ENCODE measurements at places on chromosomes 6 and 20.

GRCh38 chr6:161265554-161265953 is 8.3 kb downstream of the AGPAT4 start:
- no peak for DNase-seq

DNA sequence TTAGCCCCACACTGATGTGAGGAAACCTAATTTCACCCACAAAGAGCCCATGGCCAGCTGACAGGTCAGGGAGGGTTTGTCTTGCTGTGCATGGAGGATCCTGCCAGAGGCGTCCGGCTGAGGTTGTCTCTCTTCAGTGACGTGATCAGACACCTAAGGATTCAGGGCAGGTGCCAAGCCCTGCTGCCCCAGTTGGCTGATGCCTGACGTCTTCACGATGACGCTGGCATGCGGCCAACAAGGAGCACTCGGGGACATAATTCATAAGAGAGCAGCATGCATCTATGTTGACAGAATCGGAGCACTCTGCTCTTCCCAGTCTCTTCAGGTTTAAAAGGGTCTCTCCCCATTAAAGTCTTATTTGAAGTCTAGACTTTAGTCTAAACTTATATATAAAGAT is 47.8 kb downstream of the PSMB1 start:
- DNase-seq, result no peak

DNA sequence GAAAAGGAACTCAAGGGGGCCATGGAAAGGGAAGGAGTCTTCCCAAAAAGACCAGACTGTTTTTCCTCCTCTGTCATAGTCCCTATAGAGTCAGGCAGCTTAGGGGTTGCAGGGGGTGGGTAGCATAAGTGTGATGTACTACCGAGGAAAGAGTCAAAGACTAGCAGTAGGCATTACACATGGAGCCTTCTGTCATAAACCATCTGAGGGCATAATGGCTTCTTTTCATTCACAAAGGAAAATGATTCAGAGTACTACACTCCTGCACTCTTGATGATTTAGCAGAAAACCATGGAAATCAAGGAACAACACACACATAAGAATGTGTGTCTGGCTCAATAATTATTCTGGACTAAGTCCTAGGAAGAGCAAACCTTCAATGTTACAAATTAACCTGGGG is 14.9 kb downstream of the PLN start:
- DNase-seq, result no peak

DNA sequence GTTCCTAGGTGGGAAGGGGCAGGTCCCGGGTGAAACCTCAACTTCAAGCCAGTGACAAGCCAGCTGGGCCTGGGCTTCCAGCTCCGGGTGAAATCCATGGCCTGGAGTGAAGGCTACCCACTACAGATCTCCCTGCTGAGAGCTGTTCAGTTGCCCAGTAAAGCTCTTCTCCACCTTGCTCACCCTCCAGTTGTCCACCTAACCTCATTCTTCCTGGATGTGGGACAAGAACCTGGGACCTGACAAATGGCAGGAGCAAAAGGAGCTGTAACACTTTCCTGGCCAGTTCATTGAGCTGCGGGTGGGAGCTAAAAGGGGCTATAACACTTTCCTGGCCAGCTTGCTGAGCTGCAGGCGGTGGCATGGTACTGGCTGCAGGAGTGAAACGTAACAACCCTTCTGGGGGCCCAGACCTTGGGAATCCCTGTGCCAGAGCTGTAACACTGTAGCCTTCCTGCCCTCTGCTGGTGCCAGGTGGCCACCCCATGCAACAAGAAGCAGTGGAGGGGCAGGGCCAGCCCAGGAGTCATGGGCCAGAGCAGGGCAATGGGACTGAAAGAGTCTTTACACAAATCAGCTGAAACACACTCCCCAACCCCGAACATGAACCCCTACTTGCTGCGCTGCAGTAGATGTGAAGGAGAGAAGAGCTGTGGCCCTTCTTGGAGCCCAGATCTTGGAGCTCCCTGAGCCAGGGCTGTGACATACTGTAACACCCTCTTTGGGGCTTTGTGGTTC is 3.6 kb upstream of the HINT3 start:
- DNase-seq, result no peak

- DNase-seq, result no peak
These were observed 62.5 kb downstream of the TRPC4AP start for GRCh38 chr20:35030136-35030535.

GRCh38 chr6:149934249-149935156 is 7.3 kb upstream of the ULBP2 start:
- DNase-seq, result peak; percentile 20

DNA sequence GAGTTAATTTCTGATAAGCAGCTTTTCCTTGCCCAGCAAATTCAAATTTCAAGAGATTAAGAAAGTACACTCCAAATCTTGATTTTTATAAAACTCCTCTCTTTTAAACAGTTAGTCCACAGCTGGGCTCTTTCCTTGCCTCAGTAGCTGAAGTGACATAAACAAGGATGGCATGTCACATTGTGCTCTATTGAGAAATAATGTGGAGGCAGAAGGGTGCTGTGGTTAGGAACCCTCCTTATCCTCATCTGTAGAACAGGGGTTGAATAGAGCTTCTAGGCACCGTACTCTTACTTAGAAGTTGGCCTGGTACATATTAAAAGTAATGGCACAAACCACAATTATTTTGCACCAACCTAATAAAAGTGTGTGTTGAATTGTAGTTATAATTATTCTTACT is 70.3 kb downstream of the RSPO3 start:
- no peak for DNase-seq

DNA sequence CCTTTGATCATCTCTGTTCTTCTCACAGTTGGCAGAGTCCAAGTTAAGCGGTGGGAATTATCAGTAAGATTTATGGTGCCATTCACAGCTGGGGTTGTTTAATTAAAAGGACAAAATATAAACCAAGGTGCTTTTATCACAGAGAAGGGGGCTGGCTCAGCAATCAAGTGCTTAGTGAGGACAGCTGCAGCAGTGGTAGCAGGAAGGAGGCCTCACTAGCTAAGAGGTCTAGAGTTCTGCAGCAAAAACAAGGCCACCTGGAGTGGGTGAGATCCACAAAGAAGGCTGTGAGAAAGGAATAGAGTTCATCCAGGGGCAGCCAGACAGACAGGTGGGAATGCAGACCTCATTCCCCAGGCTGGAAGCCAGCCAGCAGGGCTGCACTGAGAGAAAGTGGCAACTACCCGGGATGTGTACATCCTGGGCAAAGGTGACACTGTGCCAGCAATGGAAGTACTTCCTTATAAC is 37.1 kb downstream of the PIGU start:
- DNase-seq, result peak; percentile 99
